Stimulated activated CD4-positive, alpha-beta T cell treated with anti-CD3 and anti-CD28 coated beads, TNF-alpha, amount 100 ng/mL, for 1 hour (primary cell): ENCODE measurements at places on chromosomes 13 and 19.

DNA sequence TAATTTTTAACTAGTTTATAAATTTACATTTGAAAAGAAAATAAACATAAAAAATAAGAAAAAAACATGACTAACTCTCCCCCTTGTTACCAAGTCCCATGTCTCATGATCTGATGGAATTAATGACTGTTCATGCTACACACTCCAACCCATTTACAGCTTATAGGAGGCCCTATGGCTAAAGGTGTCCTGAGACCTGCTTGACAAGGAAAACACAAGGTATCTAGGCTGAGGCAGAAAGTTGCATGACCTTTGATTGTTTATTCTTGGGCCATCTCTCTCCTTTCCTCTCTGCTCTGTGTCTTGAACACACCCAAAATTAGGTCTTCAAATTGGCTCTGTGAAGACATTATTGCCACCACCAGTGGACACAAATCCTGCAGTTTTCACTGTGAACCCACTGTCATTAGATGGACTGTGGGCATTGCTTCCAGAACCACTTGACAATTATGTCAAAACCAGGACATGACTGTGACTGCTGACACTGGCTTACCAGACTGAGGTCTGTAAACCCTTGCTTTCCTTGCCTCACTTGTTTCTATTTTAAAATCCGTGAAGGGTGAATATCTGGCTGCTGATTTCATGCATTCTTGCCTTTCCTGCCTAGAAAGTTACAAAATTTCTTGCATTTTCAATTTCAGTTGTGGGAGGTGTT, 386.5 kb upstream of the SPRY2 start:
- no peak for DNase-seq

- DNase-seq = no peak
These were observed 4.7 kb downstream of the TEX30 start for GRCh38 chr13:102768909-102769308.

DNA sequence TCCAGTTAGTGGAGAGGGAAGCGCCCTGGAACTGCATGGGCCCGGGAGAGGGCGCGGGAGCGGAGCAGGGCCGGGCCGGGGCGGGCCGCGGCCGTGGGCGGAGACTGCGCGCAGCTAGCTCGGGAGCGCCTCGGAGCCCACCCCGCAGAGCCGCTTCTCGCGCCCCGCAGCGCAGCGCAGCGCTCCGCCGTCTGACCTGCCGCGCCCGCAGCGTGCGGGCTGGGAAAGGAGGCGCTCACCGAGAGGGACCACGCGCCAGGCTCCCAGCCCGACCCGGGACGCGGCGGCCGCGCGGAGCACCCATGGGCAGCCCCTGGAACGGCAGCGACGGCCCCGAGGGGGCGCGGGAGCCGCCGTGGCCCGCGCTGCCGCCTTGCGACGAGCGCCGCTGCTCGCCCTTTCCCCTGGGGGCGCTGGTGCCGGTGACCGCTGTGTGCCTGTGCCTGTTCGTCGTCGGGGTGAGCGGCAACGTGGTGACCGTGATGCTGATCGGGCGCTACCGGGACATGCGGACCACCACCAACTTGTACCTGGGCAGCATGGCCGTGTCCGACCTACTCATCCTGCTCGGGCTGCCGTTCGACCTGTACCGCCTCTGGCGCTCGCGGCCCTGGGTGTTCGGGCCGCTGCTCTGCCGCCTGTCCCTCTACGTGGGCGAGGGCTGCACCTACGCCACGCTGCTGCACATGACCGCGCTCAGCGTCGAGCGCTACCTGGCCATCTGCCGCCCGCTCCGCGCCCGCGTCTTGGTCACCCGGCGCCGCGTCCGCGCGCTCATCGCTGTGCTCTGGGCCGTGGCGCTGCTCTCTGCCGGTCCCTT, at the start of gene MLNR:
MLNR (plus strand) TSS at position 303 of the 820 bp plus-strand sequence; CDS start at position 303, 0 bp downstream.
- no peak for DNase-seq

DNA sequence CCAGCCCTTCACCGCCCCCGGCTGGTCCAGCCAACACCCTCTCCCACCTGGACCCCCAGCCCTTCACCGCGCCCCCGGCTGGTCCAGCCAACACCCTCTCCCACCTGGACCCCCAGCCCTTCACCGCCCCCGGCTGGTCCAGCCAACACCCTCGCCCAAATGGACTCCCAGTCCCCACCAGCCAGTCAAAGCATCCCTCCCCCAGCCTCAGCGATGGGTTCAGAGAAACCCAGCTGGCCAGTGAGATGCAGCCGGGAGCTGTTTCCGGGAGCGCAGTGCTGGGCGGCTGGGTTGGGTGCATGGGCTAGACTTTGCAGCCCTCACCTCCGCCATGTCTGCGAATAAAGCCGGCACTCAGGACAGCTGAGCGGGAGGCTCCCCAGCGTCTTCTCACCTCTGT, 6.5 kb upstream of the CDC34 start:
- no peak for DNase-seq

GRCh38 chr13:89577301-89577700, 1770.2 kb upstream of the MIR17HG start:
- DNase-seq = no peak

- DNase-seq = no peak
These were observed 1065.1 kb upstream of the SPRY2 start for GRCh38 chr13:81406022-81406421.

GRCh38 chr19:3190921-3191805, 5.4 kb downstream of the NCLN start:
- DNase-seq = no peak

- DNase-seq = no peak
These were observed 155.1 kb downstream of the GGACT start for GRCh38 chr13:100433475-100433874.

DNA sequence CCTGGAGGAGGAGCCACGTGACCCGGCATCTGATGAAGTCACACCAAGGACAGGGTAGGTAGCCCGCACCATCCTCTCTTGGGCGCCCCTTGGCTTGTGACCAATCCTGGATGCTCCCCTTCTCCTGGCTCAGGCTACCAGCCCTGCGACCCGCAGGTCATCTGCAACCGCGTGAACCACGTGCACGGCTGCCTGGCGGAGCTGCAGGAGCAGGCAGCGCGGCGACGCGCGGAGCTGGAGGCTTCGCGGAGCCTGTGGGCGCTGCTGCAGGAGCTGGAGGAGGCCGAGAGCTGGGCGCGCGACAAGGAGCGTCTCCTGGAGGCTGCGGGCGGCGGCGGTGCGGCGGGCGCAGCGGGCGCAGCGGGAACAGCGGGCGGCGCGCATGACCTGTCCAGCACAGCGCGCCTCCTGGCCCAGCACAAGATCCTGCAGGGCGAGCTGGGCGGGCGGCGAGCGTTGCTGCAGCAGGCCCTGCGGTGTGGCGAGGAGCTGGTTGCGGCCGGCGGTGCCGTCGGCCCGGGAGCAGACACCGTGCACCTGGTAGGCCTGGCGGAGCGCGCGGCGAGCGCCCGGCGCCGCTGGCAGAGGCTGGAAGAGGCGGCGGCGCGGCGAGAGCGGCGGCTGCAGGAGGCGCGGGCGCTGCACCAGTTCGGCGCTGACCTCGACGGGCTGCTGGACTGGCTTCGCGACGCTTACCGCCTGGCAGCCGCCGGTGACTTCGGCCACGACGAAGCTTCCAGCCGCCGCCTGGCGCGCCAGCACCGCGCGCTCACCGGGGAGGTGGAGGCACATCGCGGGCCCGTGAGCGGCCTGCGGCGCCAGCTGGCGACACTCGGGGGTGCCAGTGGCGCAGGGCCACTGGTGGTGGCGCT, 45.9 kb downstream of the SPTBN4 start:
- DNase-seq = no peak

- DNase-seq = peak; percentile 84
These were observed 6.3 kb downstream of the PLEKHF1 start for GRCh38 chr19:29671393-29672160.

- no peak for DNase-seq
These were observed 8.4 kb downstream of the ZNF776 start for GRCh38 chr19:57755031-57755430.

DNA sequence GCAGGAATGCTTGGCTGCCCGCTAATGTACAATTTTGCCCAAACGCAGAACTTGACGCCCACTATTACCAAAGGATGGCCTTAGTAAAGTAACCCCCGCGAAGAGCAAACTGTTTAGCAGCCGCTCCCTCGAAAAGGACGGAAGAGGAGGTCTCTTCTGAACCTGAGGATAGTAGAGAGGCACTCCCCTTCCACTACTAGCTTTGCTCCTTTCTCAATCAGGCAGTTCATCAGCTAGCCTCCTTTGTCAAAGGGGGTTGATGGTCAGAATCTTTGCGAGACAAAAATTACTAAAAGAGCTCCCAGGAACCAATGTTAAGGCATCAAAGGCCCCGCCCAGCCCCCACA, 534 bp downstream of the CAB39L start:
- no peak for DNase-seq

- DNase-seq = no peak
These were observed 1.2 kb upstream of the SLC6A16 start for GRCh38 chr19:49326165-49326704.

DNA sequence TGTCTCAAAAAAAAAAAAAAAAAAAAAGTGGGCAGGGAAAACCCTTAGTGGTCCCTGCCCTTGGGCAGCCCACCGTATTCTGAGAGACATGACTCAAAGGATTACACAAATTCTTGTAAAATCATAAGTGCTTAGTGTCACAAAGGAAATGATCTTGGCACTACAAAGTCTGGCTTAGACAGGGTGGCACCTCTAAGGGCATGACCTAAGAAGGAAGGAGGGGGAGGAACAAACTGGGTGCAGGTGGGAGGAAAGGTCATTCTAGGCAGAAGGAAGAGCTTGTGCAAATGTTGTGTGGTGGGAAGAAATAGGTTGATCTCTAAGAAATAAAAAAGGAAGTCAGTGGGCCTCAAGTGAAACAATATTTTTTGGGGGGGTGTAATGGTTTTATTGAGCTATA, 10.4 kb downstream of the PNPLA6 start:
- no peak for DNase-seq

GRCh38 chr13:113897966-113898365, 34.1 kb upstream of the GAS6 start:
- no peak for DNase-seq

- no peak for DNase-seq
These were observed 8.1 kb upstream of the STOML3 start for GRCh38 chr13:38998739-38999138.

DNA sequence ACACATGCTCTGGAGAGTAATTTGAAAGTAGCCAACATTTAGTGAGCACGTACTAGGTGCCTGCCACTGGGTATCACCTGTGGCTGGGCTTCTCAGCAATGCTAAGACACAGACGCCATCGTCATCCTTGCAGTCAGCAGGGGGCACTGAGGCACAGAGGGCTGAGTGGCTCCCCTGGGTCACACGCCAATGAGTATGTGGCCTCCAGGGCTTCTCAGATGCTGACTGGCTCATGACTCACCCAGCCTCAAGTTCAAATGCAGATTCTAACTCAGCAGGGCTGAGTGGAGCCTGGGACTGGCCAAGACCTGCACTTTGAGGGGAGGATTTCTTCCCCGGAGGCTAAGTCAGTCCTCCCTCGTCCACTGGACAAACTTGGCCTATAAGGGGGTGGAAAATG, 115.1 kb upstream of the CACNA1A start:
- peak; percentile 7 for DNase-seq

GRCh38 chr19:50669302-50670101, 20.3 kb downstream of the C19orf81 start:
- peak; percentile 19 for DNase-seq

DNA sequence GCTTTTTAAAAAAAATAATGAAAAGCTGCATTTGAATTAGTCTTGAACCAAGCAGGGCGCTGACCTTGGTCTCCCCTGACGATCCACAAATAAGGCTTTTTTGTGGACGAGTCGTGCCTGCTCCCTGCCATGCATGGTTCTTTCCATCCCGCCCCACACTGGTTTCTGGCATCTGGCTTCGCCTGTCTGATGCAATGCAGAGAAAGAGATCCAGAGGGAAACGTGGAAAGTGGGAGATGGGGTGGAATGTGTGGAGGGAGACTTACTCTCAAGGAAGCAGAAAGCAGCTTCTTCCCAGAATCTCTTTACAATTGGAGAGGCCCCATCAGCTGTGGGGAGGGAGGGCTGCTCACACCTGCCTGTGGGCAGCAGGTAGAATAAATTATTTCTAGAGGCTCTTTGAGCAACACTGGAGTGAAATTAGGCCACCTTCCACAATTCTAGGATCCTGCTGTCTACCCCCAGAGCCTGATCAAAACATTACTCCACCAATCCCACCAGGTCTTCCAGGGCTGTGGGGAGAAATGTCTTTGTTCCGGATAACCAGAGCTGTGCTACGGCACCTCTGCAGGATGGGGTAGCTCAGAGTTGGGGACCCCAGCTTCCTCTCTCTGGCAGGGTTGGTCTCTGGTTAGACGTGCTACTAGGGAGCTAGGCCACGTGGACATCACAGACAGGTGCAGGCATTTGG, 183.5 kb downstream of the UQCRFS1 start:
- no peak for DNase-seq

DNA sequence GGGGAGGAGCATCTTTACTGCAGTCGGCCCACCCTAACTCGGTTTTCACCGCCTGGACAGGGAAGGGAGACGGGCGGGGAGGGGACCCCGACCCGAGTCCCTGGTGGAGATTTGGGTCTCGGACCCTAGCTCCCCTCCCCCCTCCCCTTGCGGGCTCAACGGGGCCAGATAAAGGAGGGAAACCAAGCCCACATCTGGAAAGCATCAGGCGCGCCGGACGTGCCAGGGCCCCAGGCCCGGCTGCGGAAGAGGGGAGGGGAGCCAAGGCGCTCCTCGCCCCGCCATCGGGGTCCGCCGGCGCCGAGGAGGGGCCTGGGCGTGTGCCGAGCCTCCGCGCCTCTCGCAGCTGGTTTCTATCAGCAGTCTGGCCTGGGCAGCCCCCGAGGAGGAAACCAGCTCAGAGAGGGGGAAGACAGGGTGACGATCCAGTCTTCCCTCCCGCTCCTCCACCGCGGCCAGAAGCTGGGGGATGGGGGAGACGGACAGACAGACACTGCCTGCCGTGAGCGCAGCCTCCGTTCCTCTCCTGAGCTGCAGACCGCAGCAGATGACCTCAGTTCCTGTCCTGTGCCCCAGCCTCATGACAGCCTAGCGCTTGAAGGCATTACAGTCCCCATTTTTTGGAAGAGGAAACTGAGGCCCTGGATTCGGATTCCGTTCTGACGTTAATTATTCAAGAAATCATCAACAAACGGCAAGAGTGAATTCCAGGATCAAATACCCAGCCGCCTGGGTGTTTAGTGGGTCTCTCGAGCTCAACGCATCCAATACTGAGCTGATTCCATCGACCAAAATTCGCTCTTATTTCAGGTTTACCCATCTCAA, 3.6 kb upstream of the GNG8 start:
- DNase-seq = no peak

GRCh38 chr19:32543115-32543900, 37.7 kb upstream of the PDCD5 start:
- no peak for DNase-seq

- DNase-seq = no peak
These were observed 171.3 kb downstream of the NUFIP1 start for GRCh38 chr13:44818016-44818415.

DNA sequence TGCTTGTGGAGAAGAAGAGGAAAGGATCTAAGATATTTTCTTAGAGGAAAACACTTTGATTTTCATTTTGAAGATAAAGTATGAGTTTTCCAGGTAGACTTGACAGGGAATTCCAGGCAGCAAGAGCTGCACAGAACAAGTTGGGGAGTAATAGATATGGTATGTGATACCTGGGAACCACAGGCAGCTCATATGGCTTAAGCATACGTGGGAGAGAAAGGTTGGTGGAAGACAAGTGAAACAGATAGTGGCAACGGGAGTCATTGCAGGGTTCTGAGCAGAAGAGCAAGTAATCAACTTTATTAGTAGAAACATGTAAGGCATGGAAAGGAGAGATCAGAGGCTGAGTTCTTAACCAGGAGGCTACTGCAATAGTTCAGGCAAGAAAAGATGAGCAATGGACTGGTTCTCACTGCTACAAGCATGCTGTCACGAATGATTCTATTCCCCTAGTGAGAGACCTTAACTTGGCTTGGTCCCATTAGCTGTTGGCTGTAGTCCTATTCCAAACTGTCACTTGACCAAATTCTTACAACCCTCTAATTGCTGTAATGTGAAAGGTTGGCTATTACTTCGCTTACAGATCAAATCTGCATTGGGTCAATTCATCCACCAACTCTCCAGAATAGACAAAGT, 217.9 kb downstream of the VWA8 start:
- DNase-seq = no peak
